ENCODE measurements at places on chromosomes 4 and X.

- DNase-seq: no peak
Measured at GRCh38 chr4:178894126-178894525, 1451.9 kb upstream of the AGA start.

GRCh38 chr4:95263960-95264359 is 284.8 kb downstream of the UNC5C start:
- DNase-seq: no peak

DNA sequence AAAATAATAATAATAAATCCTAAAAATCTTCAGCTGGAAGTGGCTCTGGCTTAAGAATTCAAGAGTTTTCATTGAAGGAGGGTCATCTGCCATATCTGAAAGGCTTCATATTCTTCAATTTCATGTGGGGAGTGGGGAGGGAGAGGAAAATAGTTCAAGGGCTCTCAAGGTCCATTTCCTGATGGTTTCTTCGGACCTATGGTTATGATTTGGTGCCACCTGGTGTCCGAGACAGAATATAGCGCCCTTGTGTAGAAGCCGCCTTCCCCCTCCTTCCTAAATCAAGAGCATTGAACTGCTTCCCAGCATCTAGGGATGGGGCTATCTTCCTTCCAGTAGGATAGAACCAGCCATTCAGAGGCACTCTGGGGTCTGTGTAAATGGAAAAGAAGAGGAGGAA is 34.3 kb downstream of the NLGN3 start:
- peak; percentile 85 for DNase-seq

GRCh38 chr4:73599182-73599581 is 21.1 kb downstream of the RASSF6 start:
- DNase-seq: no peak

GRCh38 chr4:2729533-2729875 is 26.6 kb downstream of the TNIP2 start:
- DNase-seq: no peak

GRCh38 chrX:74242050-74242449 is 61.9 kb upstream of the ZCCHC13 start:
- no peak for DNase-seq

DNA sequence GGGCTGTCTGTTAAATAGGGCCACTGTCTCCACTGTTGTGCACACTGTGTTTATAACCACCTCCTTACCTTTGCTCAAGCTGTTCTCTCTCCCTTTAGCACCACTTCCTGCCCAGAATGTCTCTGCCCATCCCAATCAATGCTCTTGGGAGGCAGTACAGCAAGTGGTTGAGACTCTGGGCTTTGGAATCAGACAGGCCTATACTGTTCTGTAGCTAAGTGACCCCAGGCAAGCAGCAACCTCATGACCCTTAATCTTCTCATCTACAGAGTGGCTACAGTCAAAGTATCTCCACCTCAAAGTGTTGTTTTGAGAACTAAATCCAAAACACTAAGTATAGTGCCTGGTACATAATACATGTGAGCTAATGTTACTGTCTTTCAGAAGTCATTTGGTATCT is 3.8 kb upstream of the TXK start:
- DNase-seq: no peak

DNA sequence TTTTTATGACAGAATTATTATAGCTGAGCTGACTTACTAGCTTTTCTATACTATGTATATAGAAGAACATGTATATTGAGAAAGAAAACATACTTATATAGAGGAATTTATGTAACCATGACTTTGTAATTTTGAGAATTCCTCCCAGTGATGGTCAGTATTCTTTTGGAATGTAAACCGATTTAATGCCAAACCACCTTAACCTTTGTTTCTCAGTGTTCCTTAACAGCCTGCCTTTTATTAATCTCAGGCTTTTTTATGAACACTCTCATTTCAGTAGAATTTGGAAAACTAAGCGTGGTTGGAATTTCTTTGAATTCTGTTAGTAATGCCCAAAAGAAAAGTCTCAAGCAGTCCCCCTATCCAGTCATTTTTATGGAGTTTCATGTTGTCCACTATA is 47.0 kb downstream of the MOSPD2 start:
- DNase-seq: no peak

GRCh38 chr4:87049508-87049907 is 114.7 kb downstream of the AFF1 start:
- no peak for DNase-seq

- no peak for DNase-seq
Measured at GRCh38 chrX:104564921-104565703, 887 bp upstream of the IL1RAPL2 start.

GRCh38 chr4:163681208-163681821 is 186.8 kb downstream of the TMA16 start:
- peak; percentile 3 for DNase-seq

DNA sequence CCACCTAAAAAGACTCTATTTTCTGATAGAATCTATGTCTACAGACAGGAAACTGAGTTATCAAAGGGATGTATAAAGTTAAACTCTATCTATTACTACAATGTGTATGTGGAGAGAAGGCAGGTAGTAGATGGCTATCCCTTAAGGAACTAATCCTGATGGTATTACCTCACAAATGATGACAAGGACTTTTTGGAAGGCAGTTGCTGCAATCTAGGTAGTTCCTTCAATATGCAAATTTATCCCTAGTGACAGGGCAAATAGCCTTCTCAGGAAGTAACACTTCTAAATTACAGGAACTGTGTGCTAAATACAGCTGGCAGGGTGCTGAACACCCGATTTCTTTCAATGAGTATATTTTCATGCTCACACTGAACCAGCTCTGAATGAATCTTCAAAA is 177.4 kb downstream of the COL25A1 start:
- DNase-seq: no peak

DNA sequence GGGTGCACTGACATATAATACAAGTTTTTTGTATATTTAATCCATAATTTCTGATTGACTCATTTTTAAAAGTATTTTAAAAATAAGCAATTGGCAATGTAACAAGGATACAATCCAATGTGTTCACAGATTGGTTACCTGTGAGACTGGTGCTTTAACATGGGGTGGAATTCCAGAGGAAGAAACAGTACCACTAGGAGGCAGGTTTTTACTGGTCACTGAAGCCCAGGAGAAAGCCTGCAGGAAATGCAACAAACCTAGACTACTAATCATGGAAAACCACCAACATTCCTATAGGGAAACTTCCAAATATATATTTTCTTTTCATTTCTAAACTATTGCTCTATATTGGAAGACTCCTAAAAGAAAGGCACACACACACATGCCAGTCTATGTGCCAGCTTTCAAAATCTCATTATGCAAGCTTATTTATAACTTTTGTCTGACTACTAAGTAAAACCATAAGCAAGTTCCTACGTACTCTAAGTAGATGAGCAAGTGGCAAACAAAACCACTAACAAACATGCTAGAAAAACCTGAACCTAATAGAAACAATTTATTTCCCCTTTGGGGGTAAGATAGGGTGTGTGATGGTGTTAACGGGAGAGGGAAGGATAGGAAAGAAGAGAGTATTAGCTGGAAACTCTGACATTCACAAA is 19.2 kb downstream of the G3BP2 start:
- DNase-seq: peak; percentile 25

DNA sequence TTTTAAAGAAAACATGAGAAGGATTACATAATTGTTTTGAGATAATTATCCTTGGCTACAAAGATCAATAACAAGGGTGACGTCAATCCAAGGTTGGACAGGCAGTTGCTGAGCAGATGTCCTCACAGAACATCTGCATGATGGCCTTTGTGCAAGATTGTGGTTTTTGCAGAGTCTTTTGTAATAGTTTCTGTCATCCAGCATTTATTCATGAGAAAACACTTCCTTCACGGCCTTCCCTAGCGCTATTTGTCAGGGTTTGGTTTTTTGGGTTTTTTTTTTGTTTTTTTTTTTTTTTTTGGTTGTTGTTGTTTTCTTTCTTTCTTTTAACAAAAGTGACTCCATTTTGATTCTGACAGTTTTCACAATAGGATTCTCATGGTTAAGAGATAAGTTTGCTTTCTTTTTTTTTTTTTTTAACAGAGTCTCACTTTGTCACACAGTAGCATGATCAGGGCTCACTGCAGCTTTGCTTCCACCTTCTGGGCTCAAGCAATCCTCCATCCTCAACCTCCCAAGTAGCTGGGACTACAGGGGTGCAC is 31.5 kb upstream of the ELF2 start:
- no peak for DNase-seq
